ENCODE measurements at places on chromosomes 4 and X.

- DNase-seq = no peak
These were observed 171.7 kb upstream of the SLC4A4 start for GRCh38 chr4:71167083-71167482.

DNA sequence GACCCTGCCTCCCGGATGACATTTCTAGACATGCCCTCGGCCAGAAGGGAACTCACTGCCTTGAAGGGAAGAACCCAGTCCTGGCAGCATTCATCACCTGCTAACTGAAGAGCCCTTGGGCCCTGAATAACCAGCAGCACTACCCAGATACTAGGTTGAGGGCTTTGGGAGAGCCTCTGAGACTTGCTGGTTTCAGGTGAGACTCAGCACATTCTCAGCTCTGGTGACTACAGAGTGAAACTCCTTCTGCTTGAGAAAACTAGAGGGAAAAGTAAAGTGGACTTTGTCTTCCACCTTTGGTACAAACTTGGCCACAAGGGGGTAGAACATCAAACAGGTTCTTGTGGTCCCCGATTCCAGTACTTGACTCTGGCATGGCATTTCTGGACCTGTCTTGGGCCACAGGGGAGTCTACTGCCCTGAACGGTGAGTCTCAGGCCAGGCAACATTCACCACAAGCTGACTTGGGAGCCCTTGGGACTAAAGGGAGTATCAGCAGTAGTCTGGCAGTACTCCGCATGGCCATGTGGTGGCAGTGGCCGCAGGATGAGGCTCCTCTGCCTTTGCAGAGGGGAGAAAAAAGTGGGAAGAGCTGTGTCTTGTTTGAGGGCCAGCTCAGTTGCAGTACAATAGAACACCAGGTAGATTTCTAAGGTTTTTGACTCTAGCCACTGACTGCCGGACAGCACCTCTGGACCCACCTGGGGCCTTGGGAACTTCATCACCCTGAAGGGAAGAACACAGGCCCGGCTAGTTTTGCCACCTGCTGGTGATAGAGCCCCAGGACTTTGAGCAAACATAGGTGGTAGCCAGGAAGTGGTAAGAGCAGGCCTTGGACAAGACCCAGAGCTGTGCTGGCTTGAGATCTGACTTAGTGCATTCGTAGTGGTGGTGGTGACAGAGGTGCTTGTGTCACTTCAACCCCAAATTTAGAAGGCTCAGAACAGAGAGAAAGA is 414.8 kb downstream of the OPHN1 start:
- peak; percentile 38 for DNase-seq

- DNase-seq = no peak
These were observed 27.7 kb downstream of the DCUN1D4 start for GRCh38 chr4:51870441-51871188.

GRCh38 chr4:150139297-150139865 is 61.1 kb downstream of the DCLK2 start:
- DNase-seq = no peak
